NCI-H1694 treated with DMSO at 0.1 percent for 48 hours (cell line): ENCODE measurements at places on chromosomes 2 and 18.

GRCh38 chr2:54606393-54606958 lies 117.0 kb upstream of the EML6 start:
- DNase-seq = no peak

- DNase-seq = peak; percentile 92
These were observed 112.5 kb upstream of the SLC38A11 start for GRCh38 chr2:165067643-165068486.

DNA sequence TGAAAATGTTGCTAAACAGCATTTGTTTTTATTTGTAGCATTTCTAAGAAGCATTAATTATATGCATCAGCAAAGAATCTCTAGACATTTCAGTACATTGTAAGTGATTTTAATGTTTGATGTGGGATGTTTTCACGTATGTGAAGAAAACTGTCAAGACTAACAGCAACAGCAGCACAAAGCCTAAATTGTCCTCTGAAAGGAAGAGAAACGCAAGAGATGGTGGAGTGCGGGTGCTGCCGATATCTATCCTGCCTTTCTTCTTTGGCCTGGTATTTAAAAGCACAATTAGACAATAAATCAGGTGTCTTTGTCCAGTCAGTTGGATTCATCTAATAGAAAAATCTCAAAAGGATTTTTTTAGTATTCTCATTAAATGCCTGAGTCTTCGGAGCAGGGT lies 3.1 kb downstream of the TWIST2 start:
- no peak for DNase-seq

DNA sequence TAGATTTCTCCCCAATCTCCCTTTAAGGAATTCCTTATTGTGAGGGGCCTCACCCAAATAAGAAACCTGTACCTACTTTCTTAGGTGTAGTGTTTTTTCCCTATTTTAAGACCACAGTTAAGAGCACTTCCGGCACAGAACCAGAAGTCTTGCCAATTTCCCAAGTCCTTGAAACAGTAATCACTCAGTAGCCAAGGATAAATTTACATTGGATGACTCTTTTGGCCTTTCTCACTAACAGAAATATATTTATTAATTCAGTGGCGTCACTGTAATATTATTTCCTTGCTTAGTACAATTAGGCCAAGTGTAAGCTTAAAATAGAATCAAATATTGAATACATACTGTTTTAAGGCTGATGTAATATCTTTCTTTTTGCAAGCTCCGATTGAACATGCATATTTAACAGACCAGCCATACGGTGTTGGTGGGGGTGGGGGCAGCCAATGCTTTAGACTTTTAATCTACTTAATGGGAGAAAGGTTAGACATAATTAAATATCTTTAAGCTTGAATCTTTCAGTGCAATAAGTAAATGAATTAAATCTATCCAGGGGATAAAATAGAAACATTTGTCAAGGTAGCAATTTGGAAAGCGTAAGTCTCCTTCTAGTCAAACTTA lies 50.8 kb upstream of the ITGA6 start:
- no peak for DNase-seq

GRCh38 chr2:105249181-105249580 lies 7.6 kb downstream of the GPR45 start:
- DNase-seq = no peak

DNA sequence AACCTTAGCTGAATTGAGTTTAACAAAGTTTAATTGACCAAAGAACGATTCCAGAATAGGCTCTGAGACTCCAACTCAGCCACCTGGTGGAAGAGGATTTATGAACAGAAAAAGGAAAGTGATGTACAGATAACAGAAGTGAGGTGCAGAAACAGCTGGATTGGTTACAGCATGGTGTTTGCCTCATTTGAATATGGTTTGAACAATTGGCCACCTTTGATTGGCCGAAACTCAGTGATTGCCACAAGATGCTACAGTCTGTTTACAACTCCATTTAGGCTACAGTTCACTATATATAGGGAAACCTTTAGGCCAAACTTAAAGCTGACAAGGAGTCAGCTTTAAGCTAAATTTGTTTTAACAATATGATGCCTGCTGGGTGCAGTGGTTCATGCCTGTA lies 28.1 kb upstream of the SLC35G4 start:
- no peak for DNase-seq

- no peak for DNase-seq
These were observed 408.1 kb downstream of the THSD7B start for GRCh38 chr2:137173463-137173862.

- peak; percentile 12 for DNase-seq
These were observed 259.3 kb upstream of the KCNJ3 start for GRCh38 chr2:154439156-154439555.

DNA sequence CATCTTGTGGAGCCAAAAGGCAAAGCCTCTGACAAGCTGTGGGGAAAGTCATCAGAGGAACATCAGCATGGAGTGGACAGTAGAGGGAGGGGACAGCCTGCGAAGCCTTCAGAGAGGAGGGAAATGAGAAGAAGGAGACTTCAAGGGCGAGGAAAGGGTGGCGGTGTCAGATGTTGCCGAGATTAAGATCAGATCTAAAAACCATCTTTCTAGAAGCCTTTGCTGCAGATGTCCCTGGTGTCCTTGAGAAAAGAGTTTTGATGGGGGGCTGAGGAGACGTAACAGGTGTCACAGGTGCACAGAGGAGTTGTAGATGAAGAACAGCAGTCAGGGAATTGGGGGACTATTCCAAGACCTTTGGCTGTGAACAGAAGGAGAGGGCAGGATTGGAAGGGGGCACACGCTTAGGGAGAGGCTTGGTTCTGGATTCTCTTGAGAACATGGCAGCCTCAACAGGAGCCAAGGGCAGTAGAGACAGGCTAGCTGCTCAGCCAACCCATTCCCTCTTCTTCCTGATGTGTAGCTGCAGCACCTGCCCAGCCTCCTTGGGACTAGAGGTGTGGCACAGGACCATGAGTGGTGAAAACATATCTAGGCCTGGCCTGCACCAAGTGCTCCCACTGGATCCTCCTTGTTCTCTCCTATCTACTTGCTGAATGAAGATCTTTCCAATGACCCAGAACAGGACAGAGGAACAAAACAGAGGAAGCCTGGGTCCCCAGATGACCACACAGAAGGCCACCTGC lies 22.7 kb upstream of the NCL start:
- DNase-seq = no peak

DNA sequence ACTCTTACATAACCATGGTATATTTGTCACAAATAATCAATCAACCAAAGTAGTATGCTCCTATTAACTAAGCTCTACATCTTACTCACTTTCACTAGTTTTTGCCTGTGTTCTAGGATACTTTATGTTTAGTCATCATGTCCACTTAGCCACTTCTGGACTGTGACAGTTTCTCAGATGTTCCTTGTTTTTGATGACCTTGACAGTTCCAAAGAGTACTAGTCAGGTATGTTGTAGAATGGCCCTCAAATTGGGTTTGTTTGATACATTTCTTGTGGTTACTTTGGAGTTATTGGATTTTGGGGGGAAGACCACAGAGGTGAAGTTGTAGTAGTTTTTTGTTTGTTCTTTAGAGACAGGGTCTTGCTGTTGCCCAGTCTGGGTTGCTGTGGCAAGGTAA lies 35.5 kb downstream of the BUB1 start:
- DNase-seq = no peak

- no peak for DNase-seq
These were observed 151.1 kb downstream of the PRKCE start for GRCh38 chr2:45802499-45803138.

GRCh38 chr2:152319822-152320570 lies 15.0 kb upstream of the FMNL2 start:
- no peak for DNase-seq

DNA sequence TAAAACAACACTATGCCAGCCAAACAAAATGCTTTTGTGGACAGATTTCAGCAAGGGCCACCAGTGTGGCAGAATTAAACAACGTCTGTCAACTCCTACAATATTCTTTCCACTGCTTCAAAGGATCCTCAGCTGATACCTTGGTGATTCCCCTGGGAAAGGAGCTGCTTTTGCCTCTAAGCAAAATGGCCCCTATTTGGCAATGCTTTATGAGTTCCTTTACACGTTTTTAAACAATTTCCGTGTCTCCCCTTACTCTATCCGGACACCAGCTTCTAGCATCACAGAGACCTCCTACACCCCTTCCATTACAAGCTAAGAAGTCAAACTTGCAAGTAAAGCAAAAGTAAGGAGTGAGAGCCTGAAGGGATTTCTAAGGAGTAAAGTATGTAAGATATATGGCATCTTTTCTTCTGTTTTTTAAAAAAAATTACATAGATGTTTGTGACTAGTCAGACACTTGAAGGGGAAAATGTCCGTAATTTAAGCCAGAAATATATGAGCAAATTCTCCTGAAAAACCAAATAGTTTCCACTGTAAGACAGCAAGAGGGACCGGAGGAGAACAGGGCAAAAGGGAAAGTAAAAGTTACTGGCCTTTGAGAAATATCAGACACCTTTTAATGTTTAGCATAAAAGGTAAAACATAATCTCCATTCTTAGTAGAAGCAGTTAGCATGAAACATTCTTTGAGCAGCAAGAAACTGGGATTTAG lies 1.9 kb downstream of the SOS1 start:
- no peak for DNase-seq

- peak; percentile 75 for DNase-seq
These were observed at the start of gene PTPRN for GRCh38 chr2:219309278-219309677. PTPRN (minus strand) TSS chr2:219309401; CDS start chr2:219309332, 69 bp downstream.
